Stimulated activated CD8-positive, alpha-beta memory T cell treated with anti-CD3 and anti-CD28 coated beads, Interleukin-2, amount 100 ng/mL, for 1 hour (primary cell): ENCODE measurements at places on chromosomes 2 and 18.

DNA sequence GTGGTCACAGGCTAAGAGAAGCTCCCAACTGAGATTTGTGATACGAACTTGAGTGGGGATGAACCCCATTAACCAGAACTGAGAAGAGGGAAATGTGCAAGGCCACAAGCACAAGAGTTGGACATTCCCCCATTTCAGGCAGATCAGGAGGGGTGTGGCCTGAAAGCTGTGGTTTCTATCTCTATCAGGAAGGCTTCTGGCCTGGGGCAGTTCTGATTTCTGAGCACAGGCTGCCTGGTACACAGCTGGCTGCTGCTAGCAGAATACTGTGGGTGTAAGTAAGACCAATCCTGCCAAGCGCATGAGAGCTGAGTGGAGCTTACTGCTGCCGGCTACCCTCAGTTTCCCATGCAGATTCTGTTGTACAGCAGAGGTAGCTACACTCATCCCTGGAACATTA is 484.6 kb downstream of the SATB2 start:
- DNase-seq: no peak

DNA sequence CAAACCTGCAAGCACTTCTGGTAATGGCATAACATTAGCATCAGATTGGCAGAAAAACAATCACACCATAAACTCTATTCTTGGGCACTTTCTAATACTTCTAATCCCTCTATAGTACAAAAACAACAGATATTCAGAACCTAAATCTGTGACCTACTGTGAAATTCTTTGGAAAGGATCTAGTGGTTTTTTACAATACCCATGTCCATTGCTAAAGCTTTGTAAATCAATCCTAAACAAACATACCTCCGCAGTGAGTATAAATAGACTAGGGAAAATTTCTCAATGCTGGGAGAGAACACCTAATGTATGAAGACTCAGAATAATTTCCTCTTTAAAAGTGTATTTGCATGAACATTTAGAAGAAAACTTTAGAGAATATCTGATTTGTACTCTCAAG is 1098.5 kb upstream of the DDX18 start:
- DNase-seq: no peak

- no peak for DNase-seq
These were observed 75.8 kb downstream of the SOWAHC start for GRCh38 chr2:109689973-109690372.

GRCh38 chr2:65130664-65131175 is 814 bp upstream of the RAB1A start:
- no peak for DNase-seq

DNA sequence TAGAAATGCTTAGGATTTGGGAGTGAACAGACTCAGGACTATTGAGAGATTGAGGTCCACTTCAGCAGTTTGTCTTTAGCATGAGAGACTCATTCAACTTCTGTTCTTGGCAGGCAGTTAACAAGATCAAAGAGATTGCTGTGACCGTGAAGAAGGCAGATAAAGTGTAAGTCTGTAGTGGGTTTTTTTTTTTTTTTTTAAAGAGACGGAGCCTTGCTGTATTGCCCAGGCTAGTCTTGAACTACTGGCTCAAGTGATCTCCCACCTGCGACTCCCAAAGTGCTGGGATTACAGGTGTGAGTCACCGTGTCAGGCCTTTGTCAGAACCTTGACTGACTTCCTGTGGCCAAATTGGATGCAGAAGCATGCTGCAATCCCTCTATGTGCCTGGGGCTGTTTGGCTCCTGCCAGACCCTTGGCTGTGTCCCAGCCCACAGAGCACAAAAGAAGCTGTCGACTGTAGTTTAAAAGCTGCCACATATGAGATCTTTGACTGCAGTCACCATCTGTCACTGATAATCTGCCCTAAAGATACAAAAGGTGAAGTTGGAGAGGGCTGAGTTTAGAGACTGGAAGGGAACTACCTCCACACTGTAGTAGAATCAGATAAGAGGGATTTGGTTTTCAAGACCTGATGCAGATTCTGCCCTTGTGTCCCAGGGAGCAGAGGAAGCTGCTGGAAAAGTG is 9.9 kb downstream of the CCT7 start:
- DNase-seq: no peak

DNA sequence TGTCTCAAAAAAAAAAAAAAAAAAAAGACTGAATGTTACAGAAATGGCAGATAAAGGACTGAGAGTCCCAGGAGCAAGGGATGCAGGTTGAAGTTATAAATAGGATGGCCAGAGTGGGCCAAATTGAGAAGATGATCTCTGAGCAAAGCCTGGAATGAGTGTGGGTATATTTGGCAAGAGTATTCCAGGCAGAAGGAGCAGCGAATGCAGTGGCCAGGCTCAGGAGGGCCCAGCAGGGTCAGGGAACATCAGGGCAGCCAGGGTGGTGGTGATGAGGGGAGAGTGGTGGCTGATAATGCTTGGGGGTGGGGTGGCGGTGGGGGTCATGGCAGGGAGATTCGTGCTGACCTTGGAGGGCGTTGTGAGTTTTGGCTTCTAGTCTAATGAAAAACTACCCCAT is 141.3 kb upstream of the AGAP1 start:
- DNase-seq: no peak

DNA sequence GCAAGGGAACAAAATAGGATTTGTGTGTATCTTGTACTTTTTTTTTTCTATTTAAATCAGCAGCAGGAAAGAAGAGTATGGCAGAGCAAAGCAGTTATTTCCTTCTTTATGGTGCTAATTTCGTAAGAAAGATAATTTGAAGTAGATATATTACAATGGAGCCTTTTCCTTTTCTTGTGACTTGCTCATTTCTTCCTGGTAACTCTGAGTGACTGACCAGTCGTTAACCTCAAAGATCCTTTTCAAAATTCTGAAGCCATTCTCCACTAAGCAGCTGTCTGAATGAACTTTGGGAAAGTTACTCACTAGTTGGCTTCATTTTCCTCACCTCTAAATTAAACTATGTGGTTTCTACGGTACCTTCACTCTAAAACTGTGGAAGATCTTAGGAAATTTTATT is 24.6 kb downstream of the AFTPH start:
- DNase-seq: no peak

GRCh38 chr2:103402944-103403343 is 641.1 kb downstream of the TMEM182 start:
- no peak for DNase-seq

- DNase-seq: no peak
These were observed 249.0 kb downstream of the EXOC6B start for GRCh38 chr2:72576861-72577260.

DNA sequence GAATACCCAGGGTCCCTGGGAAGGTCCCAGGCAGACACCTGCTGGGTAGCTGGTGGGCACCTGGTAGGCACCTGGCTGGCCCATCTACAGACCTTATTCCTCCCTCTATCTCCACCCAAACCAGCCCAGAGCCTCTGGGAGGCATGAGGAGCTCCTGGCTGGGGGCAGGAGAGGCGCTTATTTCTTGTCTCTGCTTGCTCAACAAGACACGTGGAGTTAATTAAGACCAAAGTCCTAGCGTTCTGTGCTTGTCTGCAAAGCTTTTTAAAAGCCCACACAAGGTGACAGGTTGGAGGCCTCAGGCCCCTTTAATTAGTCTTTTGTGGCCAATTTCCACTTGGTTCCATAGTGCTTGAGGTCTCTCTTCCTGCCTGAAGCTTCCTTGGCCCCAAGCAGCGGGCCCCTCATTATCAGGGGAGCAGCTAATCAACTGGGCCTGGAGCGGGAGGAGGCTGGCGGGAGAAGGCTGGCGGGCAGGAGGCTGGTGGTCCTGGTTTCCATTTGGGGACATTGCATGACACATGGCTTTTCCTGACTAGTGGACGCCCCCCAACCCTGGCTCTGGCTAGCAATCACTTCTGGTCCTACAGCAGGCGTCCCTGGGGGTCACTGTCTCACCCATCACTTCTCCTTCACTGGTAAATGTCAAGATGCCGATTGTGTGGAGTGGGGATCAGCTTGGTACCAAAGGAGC is 65.4 kb upstream of the HDAC4 start:
- DNase-seq: no peak

GRCh38 chr2:212694398-212694797 is 155.8 kb upstream of the ERBB4 start:
- no peak for DNase-seq

GRCh38 chr2:154961676-154962075 is 263.2 kb downstream of the KCNJ3 start:
- no peak for DNase-seq

- no peak for DNase-seq
These were observed 8.3 kb downstream of the ALPP start for GRCh38 chr2:232386740-232387450.

GRCh38 chr2:70133491-70134322 is 46.4 kb downstream of the PCBP1 start:
- DNase-seq: no peak

DNA sequence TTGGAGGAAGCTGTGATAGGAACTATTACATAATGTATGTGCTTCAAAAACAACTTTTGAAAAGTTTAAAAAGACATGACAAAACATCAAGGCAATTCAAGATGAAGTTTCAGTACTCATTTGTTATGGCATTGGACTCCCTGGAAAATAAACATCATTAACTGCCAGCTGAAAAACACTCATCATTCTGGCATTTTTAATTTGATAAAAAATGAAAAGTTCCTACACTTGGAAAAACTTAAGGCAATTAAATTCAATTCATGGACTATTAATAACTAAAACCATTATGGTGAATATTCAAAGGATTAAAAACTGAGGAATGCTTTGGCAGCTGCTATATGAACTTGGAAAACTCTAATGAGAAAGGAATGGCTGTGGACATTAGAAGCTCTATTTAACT is 8.5 kb downstream of the TYW5 start:
- no peak for DNase-seq

DNA sequence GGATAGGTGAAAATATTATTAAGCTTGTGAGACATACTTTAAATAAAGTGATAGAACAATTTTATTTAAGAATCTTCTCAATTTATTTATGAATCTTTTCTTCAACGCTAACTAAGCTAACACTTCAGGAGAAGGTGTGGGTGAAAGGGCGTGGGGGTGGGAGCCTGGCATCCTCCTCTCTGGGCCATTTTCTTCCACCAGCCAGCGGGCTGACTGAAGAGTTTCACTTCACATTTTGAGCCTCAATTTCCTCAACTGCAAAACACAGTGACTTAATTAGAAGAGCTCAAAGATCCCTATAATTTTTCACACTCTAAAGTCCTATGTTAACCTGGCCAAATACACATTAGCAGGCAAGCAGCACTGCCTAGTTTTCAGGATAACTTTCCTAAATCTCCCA is 94.8 kb downstream of the FTCDNL1 start:
- no peak for DNase-seq

DNA sequence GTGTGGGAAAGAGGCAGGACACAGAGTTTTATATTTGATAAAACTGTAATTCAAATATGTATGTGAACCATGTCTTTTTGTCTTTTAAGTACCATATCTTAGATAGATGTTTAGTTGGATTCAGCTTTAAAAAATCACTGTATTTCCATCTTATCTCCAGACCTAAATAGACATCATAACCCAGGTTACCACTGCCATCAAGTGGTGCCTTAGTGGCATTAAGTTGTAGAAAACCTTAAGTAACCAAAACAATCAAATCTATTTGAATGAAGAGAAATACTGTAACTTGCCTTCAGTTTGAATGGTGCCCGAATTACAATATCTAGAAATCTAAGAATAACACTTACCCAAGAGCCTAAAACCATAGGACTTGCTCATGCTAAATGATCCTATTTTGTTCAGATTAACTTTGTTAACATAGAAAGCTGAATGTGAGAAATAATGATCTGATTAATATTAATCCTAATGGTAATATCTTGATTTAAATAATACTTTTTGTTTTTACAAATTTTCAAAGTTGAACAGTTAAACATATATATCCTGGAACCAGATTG is 92.5 kb upstream of the MAP2 start:
- DNase-seq: no peak

DNA sequence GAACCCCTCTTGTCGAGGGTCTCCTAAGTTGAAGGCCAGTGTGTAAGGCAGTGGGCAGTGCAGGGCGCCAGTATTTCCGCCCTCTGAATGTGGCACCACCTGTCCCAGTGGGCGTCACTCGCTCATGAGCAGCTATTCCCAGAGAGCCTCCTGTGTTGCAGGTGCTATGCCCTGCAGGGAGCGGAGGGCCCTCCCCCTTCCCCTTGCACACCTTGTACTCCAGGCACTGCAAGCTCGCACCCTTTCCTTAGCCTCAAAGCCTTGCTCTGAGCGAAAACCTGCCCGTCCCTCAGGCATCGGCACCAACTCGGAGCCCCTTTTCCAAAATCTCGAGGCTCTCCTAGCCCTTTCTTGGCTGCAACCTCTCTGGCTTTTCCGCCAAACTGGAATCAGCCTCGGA is 282.7 kb downstream of the AGAP1 start:
- DNase-seq: no peak

- DNase-seq: no peak
These were observed 47.4 kb upstream of the GPR45 start for GRCh38 chr2:105194022-105194675.

DNA sequence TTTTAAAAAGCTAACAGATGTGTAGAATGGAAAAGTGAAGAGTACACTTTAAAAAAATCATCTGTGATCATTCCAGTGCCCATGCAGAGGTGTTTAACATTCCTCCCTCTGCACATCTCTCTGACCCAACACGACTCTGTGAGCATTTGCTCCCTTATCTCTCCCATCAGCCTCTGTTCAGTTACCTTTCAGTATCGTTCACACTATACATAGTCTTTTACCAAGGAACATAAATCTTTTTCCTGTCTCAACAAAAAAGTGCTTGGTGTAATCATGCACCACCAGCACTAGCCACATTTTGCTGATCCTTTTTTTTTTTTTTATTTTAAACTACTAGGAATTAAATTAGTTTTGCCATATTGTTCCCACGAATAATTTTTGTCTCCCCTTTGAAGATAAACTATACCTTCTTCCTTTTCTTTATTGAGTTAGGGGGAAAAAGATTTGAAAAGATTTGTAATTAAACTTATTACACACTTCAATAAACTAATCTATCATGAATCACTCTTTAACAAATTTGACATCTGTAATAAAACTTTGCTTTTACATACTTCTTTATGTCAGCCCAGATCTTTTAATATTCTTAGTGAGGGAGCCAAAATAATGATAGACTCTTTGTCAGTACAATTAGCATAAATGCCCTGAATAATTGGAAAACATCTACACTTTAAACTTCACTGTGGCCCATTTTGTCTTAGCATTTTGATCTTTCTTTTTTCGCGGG is 489.8 kb upstream of the FANCL start:
- DNase-seq: no peak

- DNase-seq: no peak
These were observed 27.4 kb upstream of the MTIF2 start for GRCh38 chr2:55296393-55296792.

DNA sequence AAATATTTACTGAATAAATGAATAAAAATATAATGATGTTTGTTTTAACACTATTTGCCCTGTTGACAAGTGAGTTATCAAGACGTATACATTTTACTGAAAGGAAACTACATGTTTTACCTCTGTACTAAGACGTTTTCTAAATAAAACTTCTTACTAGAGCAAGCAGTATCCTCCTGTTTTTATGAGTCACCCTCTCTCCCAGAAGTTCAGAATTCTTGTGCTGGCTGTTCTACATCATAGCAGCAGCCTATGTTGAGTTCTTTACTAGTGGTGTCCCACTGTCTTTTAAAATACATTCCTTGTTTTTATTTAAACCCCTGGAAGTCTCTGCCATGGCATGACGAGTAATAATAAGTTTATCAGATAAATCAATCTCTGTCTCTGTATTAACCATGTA is 297.4 kb downstream of the CALCRL start:
- DNase-seq: no peak
